RWPE1 (cell line): ENCODE measurements at places on chromosomes 1 and 21.
A peak's percentile ranks its signal among the peaks of the same experiment; 100 is the strongest.

GRCh38 chr1:15260418-15261154 lies 13.6 kb downstream of the FHAD1 start:
- peak; percentile 45 for DNase-seq

DNA sequence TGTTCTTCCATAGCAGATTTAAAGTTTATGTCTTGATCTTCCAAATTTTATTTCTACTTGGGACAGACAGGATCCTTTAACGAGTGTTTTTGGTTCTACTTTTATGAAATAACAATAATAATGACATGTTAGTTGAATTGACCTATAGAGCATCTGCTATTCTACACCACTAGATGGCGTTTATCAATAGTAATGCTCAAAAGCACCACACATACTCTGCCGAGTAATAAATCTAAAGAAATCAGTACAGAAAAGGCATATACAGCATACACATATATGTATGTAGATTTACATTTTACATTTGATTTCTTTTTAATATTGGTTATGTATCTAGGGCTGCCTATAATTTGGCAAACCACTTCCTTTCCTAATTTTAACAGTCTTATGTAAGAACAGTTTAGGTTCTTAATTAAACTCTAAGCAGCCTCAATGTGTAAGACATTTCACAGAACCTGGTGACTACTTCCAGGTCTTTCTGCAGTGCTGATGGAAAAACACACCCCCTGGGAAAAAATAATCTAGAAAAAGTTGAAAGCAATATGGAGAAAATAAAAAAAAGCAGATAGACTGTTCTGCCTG lies 5.9 kb upstream of the SIPA1L2 start:
- DNase-seq, result peak; percentile 45

DNA sequence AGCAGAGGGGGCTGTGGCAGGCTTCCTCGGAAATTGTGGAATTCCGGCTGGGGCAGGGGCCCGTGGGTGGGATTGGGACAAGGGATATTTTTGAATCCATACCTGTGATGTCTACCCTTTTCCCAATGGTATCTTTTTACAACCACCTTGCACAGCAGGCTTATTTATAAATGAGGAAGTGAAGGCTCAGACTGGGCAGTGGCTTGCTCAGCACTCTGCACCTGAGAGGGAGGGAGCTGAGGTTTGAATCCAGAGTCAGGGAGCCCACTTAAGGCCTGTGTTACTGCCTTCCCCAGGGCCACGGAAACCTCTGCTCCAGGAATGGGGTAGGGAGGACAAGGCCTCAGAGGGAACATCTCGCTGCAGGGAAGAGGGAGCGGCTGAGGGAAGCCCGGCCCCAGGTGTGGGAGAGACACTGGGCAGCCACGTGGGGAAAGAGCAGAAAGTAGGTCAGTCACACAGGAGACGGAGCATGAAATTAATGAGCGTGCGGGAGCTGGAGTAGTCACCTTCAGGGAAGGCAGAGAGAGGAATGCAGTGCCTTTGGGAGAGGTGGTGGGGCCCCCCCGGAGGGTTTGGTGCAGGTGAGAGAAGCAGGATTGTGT lies 35.4 kb upstream of the SCMH1 start:
- no peak for DNase-seq

DNA sequence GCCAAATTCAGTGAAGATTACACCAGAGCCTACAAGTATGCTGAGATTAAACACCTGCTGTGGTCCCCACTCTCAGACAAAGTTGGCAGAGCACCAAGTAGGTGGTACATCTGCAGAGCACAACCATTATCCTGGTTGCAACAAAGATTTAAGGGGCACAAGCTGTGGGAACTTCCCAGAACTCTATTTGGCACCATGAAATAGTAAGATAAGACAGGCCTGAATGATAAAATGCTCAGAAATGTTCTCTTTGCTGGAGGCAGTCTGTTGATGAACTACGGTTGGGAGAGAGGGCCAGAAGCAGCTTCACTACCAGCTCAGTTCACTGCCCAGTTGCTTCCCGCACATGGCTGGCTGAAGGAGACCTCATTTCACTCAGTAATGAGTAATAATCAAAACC lies 19.9 kb downstream of the RPL5 start:
- DNase-seq, result no peak

GRCh38 chr1:23539698-23540266 lies 8.7 kb upstream of the E2F2 start:
- peak; percentile 89 for DNase-seq

- no peak for DNase-seq
Observed at GRCh38 chr1:98487620-98488019, 173.9 kb upstream of the SNX7 start.
